Esophagus squamous epithelium (tissue), 5 donors: ENCODE measurements at places on chromosomes 4 and X.

GRCh38 chr4:174041555-174042105 is 241.8 kb downstream of the FBXO8 start:
- no peak for DNase-seq

DNA sequence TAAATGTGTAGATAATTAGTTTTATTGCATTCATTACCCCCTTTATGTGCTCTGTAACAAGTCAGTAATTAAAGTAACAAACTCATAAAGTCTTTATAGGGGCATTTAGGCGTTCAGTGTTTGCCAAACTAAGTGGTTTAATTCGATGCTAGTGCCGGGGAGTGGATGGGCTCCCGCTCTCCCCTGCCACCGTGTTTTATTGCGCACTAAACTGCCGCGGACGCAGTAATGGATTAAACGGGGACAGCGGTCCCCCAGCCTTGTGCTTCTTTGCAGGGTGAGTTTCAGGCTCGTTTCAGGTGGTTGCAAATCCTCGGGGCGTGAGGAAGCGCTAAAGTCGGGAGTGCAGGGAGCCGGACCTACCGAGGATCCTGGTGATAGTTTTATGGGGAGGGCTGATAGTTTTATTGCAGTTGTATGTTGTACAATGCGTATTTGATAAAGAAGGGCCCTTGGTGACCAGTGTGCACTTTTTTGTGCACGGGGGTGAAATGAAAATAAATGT is 1.6 kb upstream of the PHOX2B start:
- DNase-seq, result no peak

- peak; percentile 6 for DNase-seq
Measured at GRCh38 chrX:7147413-7147977, at the start of gene STS. Gene STS (plus strand): TSS chrX:7147712. CDS start chrX:7253200, 105,488 bp downstream.

DNA sequence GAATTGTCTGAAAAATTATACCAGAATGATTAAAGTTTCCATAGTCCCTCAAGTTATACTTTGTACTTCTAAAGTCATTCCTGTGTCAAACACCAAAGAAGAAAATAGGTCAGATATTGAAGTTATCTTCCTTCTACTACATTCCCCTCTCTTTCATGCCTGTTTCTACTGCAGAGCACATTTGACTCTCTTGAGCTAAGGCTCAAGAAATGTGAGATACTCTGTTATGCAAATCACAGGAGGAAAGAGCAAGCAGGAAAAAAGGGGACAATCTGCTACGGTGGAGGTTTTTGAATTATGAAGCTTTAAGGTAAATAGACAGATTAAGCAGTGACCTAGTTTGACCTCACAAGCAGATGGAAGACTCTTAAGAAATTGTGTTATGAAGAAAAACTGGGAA is 198.9 kb upstream of the LDB2 start:
- no peak for DNase-seq

GRCh38 chrX:100478714-100479306 is 68.7 kb upstream of the PCDH19 start:
- DNase-seq, result no peak

DNA sequence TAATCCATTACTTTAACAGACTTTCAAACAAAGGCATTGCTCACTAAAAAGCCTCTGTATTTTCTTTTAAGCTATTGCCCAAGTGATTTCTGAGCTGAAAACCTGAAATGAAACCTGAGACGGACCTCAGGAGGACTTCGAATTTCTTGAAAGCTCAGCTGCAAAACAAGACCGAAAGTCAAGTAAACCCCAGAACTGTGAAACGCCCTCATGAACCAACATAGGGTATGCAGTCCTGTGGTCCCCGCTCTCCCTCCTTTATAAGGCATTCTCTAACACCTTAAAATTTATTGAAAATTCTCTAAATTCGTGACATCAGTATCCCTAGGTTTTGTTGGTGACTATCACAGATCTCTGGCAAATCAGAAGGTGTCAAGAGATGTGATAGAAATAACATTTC is 91.8 kb downstream of the SHISA3 start:
- DNase-seq, result no peak

DNA sequence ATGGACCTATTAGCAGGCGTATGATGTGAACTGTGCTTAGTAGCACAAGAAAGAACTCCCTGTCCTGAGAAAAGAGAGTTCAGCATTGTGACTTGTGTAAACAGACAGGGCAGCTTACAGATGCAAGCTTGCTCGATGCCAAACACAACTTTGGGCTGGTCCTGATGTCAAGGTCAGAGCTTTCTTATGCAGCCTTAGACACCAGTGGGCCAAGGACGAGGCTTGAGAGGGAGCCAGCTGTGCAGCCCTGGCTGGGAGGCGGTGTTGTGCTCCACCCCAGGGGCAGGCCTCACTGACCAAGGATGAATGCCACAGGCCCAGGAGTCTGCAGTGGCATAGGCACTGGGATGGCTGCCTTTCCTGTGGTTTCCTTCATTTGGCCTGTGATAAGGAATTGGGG is 35.4 kb downstream of the JADE1 start:
- no peak for DNase-seq

GRCh38 chr4:930028-930551 is 2.0 kb downstream of the GAK start:
- no peak for DNase-seq

DNA sequence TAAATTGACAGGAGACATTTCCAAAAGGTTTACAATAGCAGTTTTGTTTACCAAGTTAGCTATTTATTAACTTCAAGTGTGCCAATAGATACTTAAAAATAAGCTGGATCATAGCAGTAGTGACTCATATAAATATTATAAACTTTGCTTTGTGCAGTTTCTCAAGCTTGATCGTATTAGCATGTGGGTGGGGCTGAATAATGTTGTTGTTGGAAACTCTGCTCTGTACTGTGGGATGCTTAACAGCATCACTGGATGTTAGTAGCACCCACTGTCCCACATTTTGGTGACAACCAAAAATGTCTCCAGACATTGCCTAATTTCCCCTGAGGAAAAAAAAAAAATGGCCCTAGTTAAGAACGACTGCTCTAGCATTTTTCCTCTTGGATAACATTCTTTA is 855.2 kb upstream of the ADGRL3 start:
- DNase-seq, result no peak

GRCh38 chr4:38313999-38314561 is 349.9 kb upstream of the KLF3 start:
- DNase-seq, result no peak

- DNase-seq, result no peak
Measured at GRCh38 chr4:2343476-2343875, 75.0 kb downstream of the ZFYVE28 start.

GRCh38 chr4:174847801-174848427 is 18.9 kb upstream of the GLRA3 start:
- DNase-seq, result no peak

GRCh38 chr4:32429151-32429550 is 1709.0 kb downstream of the PCDH7 start:
- DNase-seq, result no peak

DNA sequence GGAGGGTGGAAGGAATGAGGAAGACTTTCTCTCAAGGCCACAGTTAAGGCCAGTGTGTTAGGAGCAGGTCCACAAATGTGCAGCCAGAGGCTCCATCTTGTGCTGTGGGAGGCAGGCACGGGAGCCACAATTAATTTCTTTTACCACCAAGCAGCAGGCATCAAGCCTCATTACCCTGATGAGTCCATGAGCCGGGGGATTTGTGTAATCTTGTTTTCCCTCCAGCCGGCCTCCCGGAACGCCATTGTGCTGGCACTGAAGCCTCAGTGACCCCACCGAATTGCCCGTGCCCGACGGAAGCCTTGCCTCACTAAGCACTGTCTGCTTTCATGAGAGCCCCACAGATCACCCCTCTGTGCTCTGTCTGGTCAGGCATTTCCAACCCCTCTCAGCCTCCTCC is 154.7 kb upstream of the STX18 start:
- no peak for DNase-seq

DNA sequence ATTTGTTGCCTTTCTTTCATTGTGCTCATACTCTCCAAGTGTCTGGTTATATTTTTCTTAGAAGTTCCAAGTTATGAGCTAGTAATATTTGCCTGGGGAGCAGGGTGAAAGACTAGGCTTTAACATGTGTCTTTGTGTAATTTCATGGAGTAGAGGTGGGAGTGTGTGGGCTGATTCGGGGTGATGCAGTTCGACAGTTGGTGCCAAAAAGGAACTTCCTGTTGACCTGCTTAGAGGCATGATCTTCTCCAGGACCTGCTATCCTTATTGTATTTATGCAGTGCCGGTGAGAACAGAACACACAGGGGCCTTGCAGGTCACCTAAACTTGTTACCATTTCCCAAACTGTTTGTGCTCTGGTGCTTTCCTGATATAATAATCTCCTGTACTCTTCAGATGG is 21.2 kb downstream of the USP53 start:
- no peak for DNase-seq

GRCh38 chr4:14958436-14958835 is 43.8 kb upstream of the CPEB2 start:
- DNase-seq, result no peak

GRCh38 chr4:22670956-22671355 is 21.8 kb upstream of the GBA3 start:
- DNase-seq, result no peak

DNA sequence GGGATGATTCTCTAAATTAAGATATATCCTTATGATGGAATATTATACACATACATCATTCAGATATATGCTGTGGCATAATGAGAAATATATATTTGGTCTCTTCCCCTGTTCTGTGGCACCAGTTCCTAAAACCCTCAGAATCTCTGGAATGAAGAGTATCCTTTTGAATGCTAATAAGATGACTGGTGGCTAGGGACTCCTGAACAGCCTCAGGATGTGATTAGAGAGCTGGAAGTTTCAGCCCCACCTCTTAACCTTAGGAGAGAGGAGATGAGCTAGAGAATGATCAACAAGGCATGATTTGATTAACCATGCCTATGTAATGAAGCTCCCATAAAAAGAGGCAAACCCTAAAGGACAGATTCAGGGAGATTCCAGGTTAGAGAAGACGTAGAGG is 632.0 kb downstream of the IQCM start:
- no peak for DNase-seq

- no peak for DNase-seq
Measured at GRCh38 chr4:111838406-111838930, 306.8 kb upstream of the FAM241A start.

DNA sequence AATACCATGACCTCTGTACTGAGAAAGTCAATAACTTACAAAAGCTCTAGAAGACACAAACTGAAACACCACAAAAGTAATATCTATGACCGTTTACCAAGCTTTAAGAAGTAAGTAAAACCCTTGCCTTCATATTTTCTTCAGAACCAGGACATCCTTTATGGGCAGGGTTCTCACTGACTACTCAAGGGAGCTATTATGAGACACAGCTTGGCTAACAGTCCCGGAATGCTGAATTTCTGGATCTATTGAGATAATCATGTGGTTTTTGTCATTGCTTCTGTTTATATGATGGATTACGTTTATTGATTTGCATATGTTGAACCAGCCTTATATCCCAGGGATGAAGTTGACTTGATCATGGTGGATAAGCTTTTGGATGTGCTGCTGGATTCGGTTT is 19.9 kb upstream of the CDS1 start:
- no peak for DNase-seq

- no peak for DNase-seq
Measured at GRCh38 chr4:119310826-119311225, 11.1 kb downstream of the FABP2 start.

GRCh38 chr4:89110986-89111832 is at the start of gene TIGD2:
Gene TIGD2 (plus strand): TSS chr4:89111533. CDS start chr4:89112975, 1,442 bp downstream.
- peak; percentile 37 for DNase-seq
